Activated T-helper 1 cell treated with Interleukin-2 at 50 U/mL for 16 hours (primary cell): ENCODE measurements at places on chromosomes 11 and 22.

GRCh38 chr11:117441146-117441975 lies 113.7 kb downstream of the CEP164 start:
- no peak for DNase-seq

DNA sequence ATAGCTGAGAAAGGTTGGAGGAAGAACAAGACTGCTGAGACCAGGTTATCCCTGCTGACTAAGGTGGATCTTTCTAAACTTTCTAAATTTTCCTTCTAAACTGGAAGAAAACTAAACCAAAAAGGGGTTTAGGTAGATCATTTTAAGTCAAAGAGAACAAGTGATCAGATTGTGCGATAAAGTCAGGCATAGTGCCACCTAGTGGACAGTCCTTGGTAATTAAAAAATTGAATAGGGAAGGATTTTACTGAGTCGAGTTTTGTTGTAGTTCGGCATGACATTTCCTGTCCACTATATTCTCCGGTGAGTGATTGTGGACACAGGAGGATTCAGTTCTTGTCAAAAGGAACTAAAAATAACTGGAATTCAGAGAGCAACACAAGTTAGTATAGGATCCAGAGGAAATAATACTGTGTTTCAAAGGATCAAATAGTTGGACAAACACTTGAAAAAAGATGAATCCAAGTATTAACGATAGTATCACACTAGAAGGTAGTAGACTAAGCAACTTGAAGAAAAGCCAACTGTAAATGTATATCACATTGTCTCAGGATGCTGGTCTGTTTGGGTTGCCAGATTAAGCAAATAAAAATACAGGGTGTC lies 1236.4 kb downstream of the FAM181B start:
- no peak for DNase-seq

DNA sequence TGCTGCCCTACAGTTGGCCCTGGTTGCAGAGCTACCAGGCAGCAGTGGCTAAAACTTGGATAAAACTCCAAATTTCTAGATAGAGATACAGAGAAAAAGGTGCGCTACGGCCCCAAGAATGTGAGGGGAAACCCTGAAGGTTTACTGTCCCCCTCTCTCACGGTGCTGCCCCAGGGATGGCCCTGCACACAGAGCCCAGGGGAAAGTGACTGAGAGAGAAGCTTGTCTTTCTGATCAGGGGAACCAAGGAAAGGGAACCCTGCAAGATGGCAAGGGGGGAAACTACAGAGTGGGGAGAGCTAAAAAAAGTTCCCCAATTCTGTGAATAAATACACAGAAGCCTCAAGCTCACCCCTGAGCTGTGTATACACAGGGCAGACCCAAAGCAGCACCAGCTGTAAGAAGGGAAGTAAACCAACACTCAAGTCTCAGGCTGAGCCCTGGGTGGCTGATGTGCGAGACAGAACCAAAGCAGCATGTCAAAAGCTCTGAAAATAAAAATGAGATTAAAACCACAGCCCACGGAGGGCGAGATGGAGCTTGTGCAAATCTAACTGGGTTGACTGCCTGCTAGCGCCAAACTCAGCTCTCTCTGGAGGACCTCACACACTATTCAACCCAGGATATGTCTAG lies 22.1 kb downstream of the GNB1L start:
- no peak for DNase-seq

- no peak for DNase-seq
Observed at GRCh38 chr11:34339149-34340064, 18.4 kb downstream of the ABTB2 start.

DNA sequence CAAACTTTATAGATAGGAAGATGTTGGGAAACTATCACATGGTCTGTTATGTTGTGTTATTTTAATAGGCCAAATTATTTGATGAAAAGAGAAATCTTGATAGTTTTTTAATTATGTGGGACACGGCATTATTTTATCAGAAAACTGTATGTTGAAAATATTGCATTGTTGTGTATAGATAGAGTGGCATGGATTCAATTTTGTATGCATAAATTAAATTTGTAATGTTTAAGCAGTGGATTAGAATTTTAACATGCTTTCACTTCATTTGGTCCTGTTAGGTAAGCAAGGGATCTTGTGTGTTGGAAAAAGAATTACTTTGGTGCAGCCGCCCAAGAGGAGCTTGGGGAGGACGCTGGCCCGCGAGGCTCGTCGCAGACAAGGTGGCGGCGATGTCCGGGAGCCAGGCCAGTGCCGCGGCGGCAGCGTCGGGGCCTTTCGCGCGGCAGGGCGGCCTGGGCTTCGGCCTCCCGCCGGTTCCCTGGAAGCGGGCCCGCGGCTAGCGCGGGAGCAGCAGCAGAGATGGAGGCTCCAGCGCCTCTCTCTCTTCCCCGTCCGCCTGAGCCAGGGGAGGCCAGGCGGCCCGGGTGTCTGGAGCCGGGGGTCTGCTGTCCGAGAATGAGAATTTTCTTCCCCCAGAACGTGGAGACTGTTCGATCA lies 82.7 kb downstream of the GGT1 start:
- DNase-seq = no peak

DNA sequence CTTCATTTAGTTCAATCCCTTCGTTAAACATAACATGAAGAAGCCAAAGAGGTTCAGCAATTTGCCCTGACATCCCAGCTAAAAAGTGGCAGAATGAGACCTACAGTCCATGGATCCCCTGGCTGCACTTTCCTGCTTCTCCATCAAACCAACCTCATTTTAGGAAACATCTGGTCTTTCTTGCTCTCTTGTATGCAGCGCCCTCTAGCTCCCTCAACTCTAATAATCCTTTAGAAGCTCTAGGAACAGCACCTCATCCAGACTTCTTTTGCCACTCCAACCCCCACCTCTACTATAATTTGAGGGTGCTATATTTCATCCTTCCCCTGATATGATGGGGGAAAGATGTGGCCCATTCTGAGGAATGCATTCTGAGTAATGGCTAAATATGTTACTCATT lies 7.4 kb downstream of the CNTF start:
- no peak for DNase-seq

GRCh38 chr11:68900835-68901381 lies 2.7 kb downstream of the MRPL21 start:
- no peak for DNase-seq

DNA sequence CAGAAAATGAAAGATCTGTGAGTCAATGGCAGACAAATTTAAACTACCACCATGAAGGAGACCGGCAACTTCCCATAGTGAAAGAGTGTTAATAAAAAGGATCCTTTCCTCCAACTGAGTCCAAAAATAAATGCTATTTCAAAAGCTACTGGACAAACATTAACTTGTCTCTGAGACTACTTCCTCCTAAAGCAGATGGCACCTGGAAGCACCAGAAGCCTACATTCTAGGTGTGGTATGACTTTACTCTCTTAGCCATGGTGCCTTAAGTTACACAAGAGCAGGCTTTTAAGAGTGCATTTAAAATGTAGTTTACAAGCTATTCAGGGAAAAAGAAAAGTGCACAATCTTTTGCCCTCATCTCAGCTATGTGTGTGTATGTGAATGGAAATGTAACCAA lies 2.5 kb downstream of the ARHGAP32 start:
- no peak for DNase-seq

DNA sequence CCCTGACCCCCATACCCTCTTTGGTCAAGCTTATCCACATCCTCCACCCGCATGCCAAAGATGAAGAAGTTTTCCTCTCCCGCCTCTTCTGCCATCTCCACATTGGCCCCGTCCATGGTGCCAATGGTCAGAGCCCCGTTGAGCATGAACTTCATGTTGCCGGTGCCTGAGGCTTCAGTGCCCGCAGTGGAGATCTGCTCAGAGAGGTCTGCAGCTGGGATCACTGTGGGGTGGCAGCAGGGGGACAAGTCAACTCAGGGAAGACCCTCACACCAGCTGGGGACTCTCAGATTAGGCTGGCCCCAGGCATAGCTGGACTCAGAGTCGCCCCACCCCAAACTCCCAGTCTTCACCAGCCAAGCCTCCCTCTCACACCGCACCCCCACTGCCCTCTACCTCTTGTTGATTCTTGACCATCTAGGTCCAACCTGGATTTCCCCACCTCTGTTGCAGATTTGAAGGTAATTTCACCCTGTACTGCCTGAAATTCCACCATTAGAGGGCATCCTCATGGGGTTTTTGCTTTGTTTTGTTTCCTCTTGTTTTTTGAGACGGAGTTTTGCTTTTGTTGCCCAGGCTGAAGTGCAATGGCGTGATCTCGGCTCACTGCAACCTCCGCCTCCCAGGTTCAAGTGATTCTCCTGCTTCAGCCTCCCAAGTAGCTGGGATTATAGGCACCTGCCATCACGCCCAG lies 6.6 kb upstream of the RASGRP2 start:
- no peak for DNase-seq

- no peak for DNase-seq
Observed at GRCh38 chr11:44785856-44786607, 59.3 kb downstream of the TSPAN18 start.

DNA sequence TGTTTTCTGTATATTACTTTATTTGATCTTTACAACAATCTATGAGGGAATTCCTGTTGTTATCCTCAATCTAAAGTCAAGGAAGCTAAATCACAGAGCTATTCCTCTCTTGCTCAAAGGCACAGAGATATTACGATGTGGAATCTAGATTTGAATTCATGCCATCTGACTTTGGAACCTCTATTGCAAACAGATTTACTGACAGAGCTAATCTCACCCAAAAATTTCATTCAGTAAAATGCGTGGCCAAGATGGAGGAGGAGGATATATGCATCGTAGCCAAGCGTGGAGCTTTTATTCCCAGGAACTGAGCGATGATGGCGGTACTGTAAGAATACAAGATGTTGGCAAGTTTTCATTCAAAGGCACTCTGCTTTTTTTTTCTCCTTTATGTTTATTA lies 791.8 kb downstream of the CNTN5 start:
- DNase-seq = no peak

- DNase-seq = no peak
Observed at GRCh38 chr11:7686761-7687160, 13.5 kb upstream of the CYB5R2 start.

GRCh38 chr11:20668844-20669819 lies at the start of gene NELL1:
Gene NELL1, plus strand, starts transcription at chr11:20669586.
- DNase-seq = no peak

DNA sequence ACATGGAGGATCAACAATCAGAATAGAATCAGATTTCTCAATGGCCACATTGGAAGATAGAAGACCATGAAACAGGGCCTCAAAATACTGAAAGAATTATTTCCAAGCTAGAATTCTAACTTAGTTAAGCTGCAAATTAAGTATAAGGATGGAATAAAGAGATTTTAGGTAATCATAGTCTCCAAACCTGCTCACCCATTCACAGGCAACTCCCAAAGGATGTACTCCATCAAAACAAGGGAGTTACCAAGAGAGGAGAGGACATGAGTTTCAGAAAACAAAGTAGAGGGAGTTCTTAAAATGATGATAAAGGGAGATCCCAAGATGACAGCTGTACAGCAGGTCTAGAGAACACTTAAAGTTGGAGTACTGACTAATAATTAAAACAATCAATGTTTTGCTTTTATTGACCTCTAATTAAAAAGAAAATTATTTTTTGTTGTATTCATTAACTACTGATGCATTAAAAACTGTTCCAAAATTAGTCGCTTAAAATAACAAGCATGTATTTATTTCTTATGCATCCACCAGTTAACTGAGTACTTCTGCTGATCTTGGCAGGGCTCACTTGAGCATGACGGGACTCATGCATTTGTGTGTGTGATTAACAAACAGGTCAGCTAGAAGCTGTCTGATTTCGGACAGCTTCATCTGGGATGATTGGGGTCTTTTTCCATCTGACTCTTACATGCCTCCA lies 95.6 kb downstream of the CD44 start:
- no peak for DNase-seq

GRCh38 chr11:115670538-115671205 lies 166.5 kb upstream of the CADM1 start:
- DNase-seq = no peak

GRCh38 chr11:23278121-23278520 lies 417.8 kb upstream of the CCDC179 start:
- DNase-seq = no peak

- DNase-seq = peak; percentile 59
Observed at GRCh38 chr11:58567889-58568512, 7.7 kb downstream of the LPXN start.

- no peak for DNase-seq
Observed at GRCh38 chr11:115869780-115870431, 365.7 kb upstream of the CADM1 start.

DNA sequence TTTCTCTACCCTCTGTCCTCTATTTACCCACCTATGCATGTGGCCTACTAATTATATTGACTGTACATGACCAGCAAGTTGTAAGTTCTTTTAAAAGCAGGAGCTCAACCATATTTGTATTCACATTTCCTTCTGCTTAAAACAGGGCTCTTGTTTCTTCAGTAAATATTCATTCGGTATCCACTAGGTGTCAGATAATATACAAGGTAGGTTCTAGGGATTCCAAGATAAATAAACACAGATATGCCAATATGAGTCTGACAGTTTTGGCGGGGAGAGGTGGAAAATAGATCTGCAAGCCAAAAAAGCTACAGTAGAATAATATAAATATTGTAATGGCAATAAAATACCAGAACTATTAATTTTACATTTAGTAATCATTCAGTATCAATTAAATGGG lies 15.3 kb upstream of the RAB30 start:
- no peak for DNase-seq

GRCh38 chr22:38069372-38070249 lies 12.4 kb downstream of the PICK1 start:
- no peak for DNase-seq
